SJCRH30 (cell line): ENCODE measurements at places on chromosomes 6 and 20. TPM values are rescaled to one million over a fixed set of nuclear protein-coding genes. Genes with fewer than 3 reads are reported as not detected.
A peak's percentile ranks its signal among the peaks of the same experiment; 100 is the strongest.

GRCh38 chr6:127497410-127497809 lies 21.7 kb downstream of the MTCL3 start:
- H3K36me3 ChIP-seq, result no peaks in the 10 kb centered on the region
- no peaks in the 10 kb centered on the region for H3K4me1 ChIP-seq
- H3K27me3 ChIP-seq, result no peaks in the 10 kb centered on the region
- no peak overlapping the region for H3K27ac ChIP-seq

The CST5 gene
- not detected in 2 replicates for total RNA-seq

DNA sequence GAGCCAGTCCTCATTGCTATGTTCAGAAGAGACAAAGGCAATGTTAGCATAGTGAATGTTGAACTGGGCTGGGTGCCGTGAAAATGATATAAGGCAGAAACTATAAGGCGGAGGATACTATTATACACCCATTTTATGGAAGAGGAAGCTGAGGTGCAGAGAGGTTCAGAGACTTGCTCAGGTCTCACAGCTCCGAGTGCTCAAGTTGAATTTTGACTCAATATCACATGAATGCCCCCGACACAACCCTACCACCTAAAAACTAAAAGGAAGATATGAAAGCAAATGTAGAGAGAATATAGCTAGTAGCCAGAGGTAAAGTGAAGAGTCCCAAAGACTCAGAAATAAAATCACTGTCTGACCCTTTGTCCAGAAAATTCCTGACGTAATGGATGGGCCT lies 56.7 kb downstream of the PPP1R16B start:
- no peaks in the 10 kb centered on the region for H3K36me3 ChIP-seq
- no peak overlapping the region for H3K4me3 ChIP-seq
- no peaks in the 10 kb centered on the region for H3K4me1 ChIP-seq
- DNase-seq, result no peak
- H3K27ac ChIP-seq, result no peak overlapping the region
- no peaks in the 10 kb centered on the region for H3K27me3 ChIP-seq

The KIF25 gene
- total RNA-seq, result 0.51 TPM in 1 of 2 replicates, not detected in the other

DNA sequence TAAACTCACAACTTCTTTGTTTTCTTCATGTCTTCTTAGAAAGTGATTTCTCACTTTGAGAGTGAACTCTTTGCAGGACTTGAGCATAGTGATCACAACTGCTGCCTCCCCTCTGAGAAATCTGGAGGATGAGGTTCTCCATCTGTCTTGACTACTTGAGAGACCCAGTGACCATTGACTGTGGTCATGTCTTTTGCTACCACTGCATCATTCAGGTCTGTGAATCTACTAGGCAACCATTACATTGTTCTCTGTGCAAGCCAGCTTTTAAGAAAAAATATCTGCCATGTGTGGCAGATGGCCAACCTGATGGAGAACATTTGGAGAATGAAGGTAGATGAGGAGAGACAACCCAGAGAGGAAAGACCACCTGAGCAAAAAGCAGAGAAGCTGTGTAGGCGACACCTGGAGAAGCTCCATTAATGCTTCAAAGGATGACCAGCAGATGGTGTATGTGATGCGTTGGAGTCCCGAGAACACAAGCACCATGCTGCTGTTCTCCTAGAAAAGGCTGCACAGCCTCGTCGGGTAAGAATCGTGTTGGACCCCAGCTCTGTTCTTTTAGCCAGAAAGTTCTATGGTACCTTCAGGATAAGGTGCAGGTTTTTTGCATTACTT lies 25.1 kb upstream of the TRIM26 start:
- no peak overlapping the region for H3K27ac ChIP-seq
- H3K4me3 ChIP-seq, result no peak overlapping the region
- H3K27me3 ChIP-seq, result no peaks in the 10 kb centered on the region

The PDYN gene
- total RNA-seq, result not detected in 2 replicates

DNA sequence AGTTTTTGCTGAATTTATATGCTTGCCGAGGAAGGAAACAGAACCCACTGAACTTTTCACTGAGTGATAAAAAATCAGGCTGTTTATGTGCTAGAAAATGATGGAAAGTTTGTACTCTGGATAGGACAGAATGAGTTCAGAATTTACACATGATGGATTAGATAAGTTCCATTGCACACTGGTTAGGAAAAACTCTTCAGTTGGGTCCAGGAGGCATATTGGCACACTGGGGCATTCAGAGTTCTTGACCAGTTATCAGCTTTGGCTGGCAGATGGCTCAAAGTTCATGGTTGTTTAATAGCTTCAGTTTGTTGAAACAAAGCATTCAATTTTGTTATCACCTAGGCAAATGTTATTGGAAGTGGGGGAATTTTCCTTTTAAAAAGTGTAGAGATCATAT lies 613.3 kb upstream of the SYNCRIP start:
- H3K27me3 ChIP-seq, result no peaks in the 10 kb centered on the region
- no peak overlapping the region for H3K4me3 ChIP-seq
- no peaks in the 10 kb centered on the region for H3K4me1 ChIP-seq
- DNase-seq, result no peak
- no peaks in the 10 kb centered on the region for H3K36me3 ChIP-seq

DNA sequence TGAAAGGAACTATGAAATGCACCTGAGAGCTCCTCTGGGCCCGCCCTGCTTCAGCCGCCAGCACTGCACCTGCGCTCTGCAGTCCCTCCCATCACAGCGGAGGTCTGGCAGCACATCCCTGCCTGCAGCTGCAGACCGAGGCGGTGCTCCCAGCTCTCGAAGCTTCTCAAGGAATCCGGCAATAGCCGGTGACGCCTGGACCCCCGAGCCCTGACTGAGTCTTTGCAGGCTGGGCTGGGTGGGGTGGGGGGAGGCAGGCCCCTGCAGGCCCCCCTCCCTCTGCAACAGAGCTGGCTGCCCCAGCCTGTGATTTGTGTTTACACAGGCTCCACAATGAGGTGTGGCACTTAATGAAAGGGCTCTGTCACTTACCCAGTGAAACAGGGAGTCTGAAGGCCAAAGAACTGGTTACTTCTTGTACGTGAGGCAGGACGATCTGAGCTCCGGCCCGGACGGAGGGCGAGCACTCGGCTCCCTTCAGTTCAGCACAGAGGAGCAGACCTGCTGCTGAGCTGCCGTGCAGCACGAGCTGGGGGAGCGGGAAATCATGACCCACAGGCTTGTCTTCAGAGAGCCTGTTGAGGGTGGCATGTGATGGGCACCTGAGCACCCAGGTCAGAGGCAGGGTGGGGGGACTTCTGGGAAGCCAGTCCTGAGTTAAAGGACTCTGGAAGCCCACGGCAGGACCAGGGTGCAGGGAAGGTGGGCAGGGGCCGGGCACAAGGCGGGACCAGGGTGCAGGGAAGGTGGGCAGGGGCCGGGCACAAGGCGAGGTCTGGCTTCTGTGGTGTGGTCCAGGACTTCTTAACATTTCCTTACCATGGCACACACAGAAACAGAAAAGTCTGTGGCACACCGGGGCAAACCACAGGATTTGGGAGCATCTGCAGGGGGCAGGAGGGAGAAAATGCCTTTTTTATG lies 192.3 kb upstream of the THBS2 start:
- no peak overlapping the region for H3K27ac ChIP-seq
- no peak overlapping the region for H3K4me3 ChIP-seq
- no peaks in the 10 kb centered on the region for H3K27me3 ChIP-seq
- no peak for DNase-seq
- H3K36me3 ChIP-seq, result no peaks in the 10 kb centered on the region
- no peaks in the 10 kb centered on the region for H3K4me1 ChIP-seq

The TGIF2 gene
- 71.1 and 75.5 TPM in 2 replicates for total RNA-seq

The CEP85L gene
- 12.4 and 15.7 TPM in 2 replicates for total RNA-seq

The AIF1 gene
- total RNA-seq, result not detected in 2 replicates

DNA sequence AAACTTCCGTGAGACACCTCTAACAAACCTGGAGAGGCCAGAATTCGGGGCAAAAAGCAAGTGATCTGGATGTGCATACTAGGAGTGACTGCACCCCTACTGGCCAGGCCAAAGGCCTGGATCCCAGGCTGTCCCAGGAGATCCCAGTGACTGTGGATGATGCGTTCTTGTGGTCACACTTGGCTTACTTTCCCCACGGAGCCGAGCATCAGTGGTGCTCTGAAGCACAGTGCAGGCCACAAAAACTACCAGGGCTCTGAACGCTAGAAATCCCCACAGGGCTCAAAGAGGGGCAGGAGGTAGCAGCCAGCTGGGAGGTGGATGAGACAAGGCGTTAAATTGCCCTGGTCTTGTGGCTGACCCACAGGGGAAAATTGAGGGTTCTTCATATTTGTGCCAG lies 7.1 kb downstream of the TRIM26 start:
- H3K4me1 ChIP-seq, result peaks cover 28% of the 10 kb centered on the region
- H3K36me3 ChIP-seq, result peaks cover 1% of the 10 kb centered on the region; the same call in 1 of the 2 replicates

DNA sequence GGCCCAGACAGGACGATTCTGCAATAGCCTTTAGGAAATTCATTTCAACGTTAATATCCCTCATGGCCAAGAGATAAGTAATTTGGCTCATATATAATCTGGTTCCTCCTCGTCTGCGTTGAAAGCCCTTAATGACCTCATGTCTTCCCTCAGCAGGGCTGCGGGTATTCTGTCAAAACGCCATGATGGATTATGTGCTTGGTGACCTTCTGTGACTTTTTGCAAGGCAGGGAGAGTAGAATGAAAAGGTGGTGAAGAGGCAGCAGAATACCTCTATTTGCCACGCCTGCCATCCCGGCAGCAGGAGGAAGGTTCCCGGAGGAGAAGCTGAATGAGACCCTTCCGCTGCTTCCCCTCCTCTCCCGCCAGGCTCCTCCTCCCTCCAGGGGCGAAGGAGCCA lies 41.1 kb upstream of the SPACA1 start:
- no peak overlapping the region for H3K4me3 ChIP-seq
- DNase-seq, result no peak
- peaks cover 22% of the 10 kb centered on the region for H3K4me1 ChIP-seq
- H3K36me3 ChIP-seq, result no peaks in the 10 kb centered on the region
- H3K27ac ChIP-seq, result no peak overlapping the region

- peak overlapping the region; percentile 43 for H3K4me3 ChIP-seq
- H3K27me3 ChIP-seq, result no peaks in the 10 kb centered on the region
- DNase-seq, result peak; percentile 73
Observed at GRCh38 chr6:111566873-111567517, 38.7 kb downstream of the TRAF3IP2 start.

The ARHGAP40 gene
- total RNA-seq, result not detected in 2 replicates

The RIMS4 gene
- not detected in 2 replicates for total RNA-seq

The C6orf163 gene
- total RNA-seq, result 0.79 and 2.2 TPM in 2 replicates

DNA sequence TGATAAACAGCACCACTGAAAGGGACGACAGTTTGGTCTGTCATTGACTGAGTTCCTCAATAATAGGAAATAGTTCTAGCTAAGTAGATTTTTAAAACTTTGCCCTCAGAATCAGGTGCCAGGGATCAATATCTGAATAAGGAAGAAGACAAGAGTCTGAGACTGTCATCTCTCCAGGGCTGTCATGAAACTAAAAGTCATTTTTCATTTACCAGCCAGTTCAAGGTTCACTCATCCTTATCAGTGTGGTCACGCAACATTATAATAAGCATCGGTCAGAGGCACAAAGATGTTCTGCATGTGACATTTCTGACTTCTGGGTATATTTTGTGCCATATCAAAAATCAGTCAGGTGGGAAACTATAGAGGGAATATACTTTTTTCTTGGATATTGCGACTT lies 52.5 kb upstream of the E2F3 start:
- no peak overlapping the region for H3K4me3 ChIP-seq
- no peak overlapping the region for H3K27ac ChIP-seq
- H3K27me3 ChIP-seq, result no peaks in the 10 kb centered on the region
- H3K36me3 ChIP-seq, result no peaks in the 10 kb centered on the region
- no peaks in the 10 kb centered on the region for H3K4me1 ChIP-seq

The MCCD1 gene
- not detected in 2 replicates for total RNA-seq

DNA sequence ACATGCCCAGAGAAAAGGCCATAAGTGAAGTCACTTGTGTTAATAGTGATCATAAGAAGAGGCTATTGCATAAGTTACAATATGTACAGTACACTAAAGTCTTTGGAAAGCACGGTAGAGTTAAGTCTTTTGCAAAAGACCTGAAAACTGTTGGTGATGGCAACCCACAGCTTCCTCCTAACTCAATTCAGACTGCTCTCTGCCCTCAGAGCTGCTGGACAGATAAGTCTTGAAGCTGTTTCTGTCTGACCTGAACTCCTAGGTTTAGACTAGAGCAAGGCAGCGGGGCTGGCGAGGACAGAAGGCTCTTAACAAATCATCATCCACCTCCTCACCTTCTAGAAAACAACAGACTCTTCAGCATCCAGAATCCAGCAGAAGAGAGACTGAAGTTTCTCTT lies 125.4 kb downstream of the CD24 start:
- H3K4me1 ChIP-seq, result no peaks in the 10 kb centered on the region
- H3K4me3 ChIP-seq, result no peak overlapping the region
- no peak for DNase-seq
- H3K27ac ChIP-seq, result no peak overlapping the region
- H3K36me3 ChIP-seq, result no peaks in the 10 kb centered on the region
- H3K27me3 ChIP-seq, result peaks cover 19% of the 10 kb centered on the region; the same call in 1 of the 2 replicates

The ACTL10 gene
- 0.10 TPM in 1 of 2 replicates, not detected in the other for total RNA-seq

The TBC1D7 gene
- 17.3 and 22.7 TPM in 2 replicates for total RNA-seq

- H3K4me1 ChIP-seq, result no peaks in the 10 kb centered on the region
- DNase-seq, result no peak
- no peaks in the 10 kb centered on the region for H3K27me3 ChIP-seq
- H3K4me3 ChIP-seq, result no peak overlapping the region
- H3K27ac ChIP-seq, result no peak overlapping the region
Observed at GRCh38 chr6:144027932-144028587, 20.0 kb upstream of the PLAGL1 start.

GRCh38 chr6:32554116-32554965 lies 24.3 kb upstream of the HLA-DRB5 start:
- H3K27me3 ChIP-seq, result no peaks in the 10 kb centered on the region
- H3K4me1 ChIP-seq, result no peaks in the 10 kb centered on the region
- H3K4me3 ChIP-seq, result no peak overlapping the region
- H3K36me3 ChIP-seq, result no peaks in the 10 kb centered on the region

The SULF2 gene
- total RNA-seq, result 122 and 127 TPM in 2 replicates

- no peaks in the 10 kb centered on the region for H3K36me3 ChIP-seq
- H3K27ac ChIP-seq, result no peak overlapping the region
- no peaks in the 10 kb centered on the region for H3K27me3 ChIP-seq
- H3K4me1 ChIP-seq, result 0 out of 2 replicates have a peak, but pooled peaks cover 4% of the 10 kb centered on the region
Observed at GRCh38 chr6:51265426-51265825, 446.8 kb downstream of the TFAP2B start.

DNA sequence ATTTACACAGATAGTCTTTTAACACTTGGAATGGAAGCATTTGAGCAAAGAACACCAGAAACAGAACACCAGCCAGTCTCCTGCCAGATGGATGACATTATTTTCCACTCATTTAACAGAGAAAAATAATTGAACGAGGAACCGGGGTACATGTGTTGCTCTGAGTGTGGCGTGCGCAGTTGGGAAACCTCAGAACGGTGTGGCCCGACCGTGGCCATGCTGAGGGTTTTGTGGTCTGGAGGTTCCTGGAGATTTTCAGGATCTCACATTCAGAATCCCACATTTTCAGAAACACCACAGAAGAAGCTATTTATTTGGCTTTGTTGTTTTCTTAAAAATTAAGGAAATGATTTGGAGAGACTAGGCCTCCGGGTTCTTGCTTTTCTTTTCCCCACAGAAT lies 126.9 kb upstream of the QKI start:
- no peak for DNase-seq
- H3K27me3 ChIP-seq, result no peaks in the 10 kb centered on the region
- no peak overlapping the region for H3K27ac ChIP-seq
- no peaks in the 10 kb centered on the region for H3K36me3 ChIP-seq
- H3K4me3 ChIP-seq, result no peak overlapping the region

The TTK gene
- 71.9 and 82.2 TPM in 2 replicates for total RNA-seq

- no peak for DNase-seq
- H3K27me3 ChIP-seq, result no peaks in the 10 kb centered on the region; the same call in 1 of the 2 replicates
- H3K36me3 ChIP-seq, result no peaks in the 10 kb centered on the region
- no peak overlapping the region for H3K4me3 ChIP-seq
- no peaks in the 10 kb centered on the region for H3K4me1 ChIP-seq
- H3K27ac ChIP-seq, result no peak overlapping the region
Observed at GRCh38 chr6:39693206-39693605, 32.0 kb downstream of the KIF6 start.

The SLC35F1 gene
- 0.79 and 1.2 TPM in 2 replicates for total RNA-seq

GRCh38 chr6:33727932-33728331 lies 16.4 kb upstream of the UQCC2 start:
- no peak for DNase-seq
- no peaks in the 10 kb centered on the region for H3K27me3 ChIP-seq
- H3K36me3 ChIP-seq, result peaks cover 8% of the 10 kb centered on the region
